ENCODE measurements at places on chromosomes 16 and 17.

DNA sequence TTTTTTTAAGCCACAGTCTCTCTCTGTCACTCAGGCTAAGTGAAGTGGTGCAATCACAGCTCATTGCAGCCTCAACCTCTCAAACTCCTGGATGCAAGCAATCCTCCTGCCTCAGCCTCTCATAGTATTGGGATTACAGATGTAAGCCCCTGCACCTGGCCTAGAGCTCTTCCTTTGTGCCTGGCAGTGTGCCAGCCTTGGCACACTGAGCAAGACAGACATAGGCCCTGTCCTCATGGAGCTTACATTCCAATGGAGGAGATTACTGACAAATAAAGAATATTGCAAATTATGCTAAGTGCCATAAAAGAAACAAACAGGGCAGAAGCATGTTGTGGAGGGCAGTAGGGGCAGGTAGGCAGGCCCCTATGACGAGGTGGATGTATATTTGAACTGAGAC, 920 bp upstream of the CNGB1 start:
- no peak for DNase-seq

DNA sequence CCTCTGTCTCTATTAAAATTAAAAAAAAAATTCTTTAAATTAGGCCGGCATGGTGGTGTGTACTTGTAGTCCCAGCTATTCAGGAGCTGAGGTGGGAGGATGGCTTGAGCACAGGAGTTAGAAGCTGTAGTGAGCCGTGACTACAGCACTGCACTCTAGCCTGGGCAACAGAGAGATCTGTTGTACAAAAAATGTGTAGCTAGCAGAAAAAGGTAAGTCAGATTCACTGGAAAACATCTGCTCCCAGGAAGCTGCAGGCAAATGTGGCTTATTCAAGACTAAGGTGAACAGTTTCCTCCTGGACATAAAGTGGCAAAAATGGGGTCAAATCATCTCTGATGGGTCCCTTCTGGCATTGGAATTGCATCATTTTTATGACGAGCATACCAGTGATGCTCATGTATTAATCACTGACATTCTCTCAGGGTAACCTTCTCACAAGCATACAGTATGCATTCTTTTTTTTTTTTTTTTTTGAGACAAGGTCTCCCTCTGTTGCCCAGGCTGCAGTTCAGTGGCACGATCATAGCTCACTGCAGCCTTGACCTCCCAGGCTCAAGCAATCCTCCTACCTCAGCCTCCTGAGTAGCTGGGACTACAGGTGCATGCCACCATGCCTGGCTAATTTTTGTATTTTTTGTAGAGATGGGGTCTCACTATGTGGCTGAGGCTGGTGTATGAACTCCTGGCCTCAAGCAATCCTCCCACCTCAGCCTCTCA, 48.7 kb downstream of the CPPED1 start:
- no peak for DNase-seq

DNA sequence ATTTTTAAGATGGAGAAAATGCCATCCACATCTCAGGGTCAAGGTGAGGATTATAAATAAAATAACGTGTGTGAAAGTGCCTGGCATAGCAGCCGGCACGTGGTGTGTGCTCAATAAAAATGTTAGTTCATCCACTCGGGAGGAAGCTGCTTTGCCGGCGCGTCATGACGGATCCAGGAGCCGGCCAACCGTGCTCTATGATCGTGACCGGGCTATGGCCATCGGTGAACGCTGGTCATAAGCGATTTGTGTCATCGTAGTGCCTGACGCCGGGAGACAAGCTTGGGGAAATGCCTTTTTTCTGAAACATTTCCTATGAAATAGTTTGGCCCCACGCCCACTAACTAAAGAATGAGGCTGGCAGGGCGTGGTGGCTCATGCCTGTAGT, 74.0 kb downstream of the CMC2 start:
- DNase-seq = no peak

GRCh38 chr17:47701608-47702007, 7.6 kb downstream of the TBKBP1 start:
- DNase-seq = no peak

- no peak for DNase-seq
Measured at GRCh38 chr17:50035421-50035879, 20.5 kb upstream of the ITGA3 start.

DNA sequence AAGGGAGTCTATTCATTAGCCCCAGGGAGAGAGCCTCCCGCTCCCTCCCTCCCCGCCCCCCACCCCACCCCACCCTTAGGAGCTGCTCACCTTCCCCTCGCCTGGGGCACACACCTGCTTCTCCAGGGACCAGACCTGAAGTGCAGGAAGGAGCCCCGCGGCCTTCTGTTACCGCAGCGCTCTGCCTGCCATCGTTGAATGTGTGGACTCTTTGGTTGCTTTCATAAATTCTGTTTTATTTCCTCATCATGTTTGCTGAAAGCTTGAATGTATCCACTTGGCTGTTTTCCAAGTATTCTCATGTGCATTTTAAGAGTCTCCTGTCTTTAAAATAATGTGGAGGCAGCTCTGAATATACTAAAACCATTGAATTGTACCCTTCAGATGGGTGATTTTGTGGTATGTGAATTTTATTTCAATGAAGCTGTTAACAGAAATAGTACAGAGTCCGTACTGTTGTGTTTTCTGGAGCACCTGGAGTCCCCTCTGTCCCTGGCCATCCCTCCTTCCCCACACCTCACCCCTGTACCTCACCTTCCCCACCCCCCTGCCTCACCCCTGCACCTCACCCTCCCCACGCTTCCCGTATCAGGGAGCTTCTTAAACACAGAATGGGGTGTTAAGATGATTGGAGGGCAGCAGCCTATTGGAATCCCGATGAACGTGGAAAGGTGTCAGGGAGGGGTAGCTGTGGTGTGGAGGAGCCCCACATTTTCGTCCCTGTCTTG, 25.5 kb downstream of the RAB11FIP3 start:
- no peak for DNase-seq

- no peak for DNase-seq
Measured at GRCh38 chr16:68754084-68754792, 17.1 kb downstream of the CDH1 start.

DNA sequence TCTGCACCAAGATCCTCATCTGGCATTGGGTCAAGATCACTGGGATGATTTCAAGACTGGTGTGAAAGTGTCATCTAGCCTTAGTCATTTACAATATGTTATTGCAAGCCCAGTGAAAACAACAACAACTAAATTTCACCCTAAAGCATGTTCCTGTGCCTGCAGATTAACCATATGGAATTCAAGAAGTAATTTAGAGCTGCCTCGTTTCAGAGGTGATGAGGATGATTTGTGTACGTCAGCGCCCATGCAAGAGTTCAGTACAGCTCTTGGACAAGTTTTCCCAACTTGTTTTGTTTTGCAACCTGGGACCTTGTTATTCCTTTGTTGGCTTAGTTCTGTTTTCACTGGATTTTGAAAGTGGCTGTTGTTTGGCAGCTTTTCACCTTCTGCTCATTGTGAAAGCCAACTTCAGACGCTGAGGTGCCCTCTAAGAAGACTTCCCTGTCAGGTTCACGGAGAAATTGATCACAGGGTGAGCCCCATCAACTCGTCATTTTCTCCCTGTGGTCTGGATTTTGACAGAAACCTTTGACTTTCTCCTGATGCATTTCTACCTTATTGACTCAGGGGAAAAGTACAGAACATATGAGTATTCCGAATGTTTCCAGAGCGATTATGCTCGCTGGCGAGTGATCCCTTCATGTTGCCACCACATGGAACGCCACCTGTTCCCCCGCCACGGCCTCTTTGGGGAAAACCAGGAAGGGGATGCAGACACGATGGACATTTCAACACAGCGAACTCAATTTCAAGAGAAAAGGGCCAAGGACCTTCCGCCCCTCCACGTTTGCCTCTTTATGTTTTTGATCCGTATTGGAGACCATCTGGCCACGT, 85.6 kb downstream of the FOXL1 start:
- DNase-seq = no peak

DNA sequence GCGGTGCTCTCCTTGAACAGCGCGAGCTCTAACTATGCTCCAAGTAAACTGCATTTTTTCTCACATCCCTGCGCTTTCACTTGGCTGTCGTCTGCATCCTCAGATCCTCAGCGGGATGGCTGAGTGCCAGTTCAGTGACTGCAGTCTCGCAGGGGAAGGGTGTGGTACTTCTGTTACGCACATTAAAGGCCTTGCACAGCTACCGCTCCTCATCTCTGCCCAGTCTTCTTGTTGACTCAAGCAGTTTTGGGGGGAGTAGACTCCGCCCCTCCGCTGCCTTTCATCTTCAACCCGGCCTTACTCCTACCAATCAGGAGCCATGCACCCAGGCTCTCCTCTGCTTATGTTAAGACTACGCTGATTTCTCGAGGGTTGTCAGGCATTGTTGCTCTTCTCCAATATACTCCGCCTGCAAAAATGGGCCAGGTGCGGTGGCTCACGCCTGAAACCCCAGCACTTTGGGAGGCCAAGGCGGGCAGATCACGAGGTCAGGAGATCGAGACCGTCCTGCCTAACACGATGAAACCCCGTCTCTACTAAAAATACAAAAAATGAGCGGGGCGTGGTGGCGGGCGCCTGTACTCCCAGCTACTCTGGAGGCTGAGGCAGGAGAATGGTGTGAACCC, 10.0 kb downstream of the ATP5PD start:
- DNase-seq = peak; percentile 36

DNA sequence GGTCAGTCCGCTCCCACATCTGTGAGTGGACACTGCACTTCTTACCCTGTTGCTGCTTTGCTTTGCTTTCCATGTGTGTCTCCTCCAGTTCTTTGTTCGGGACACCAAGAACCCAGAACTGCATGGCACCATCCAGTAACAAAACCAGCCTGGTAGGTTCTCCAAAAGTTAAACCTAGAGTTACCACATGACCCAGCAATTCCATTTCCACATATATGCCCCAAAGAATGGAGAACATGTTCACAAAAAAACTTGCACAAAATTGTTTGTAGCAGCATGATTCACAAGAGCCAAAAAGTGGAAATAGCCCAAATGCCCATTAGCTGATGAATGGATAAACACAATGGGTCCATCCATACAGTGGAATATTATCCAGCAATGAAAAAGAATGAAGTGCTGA, 10.3 kb upstream of the CCL22 start:
- DNase-seq = no peak

- DNase-seq = no peak
Measured at GRCh38 chr16:58128181-58128631, 975 bp downstream of the CFAP20 start.

- no peak for DNase-seq
Measured at GRCh38 chr17:58671969-58672368, 19.9 kb downstream of the TEX14 start.

DNA sequence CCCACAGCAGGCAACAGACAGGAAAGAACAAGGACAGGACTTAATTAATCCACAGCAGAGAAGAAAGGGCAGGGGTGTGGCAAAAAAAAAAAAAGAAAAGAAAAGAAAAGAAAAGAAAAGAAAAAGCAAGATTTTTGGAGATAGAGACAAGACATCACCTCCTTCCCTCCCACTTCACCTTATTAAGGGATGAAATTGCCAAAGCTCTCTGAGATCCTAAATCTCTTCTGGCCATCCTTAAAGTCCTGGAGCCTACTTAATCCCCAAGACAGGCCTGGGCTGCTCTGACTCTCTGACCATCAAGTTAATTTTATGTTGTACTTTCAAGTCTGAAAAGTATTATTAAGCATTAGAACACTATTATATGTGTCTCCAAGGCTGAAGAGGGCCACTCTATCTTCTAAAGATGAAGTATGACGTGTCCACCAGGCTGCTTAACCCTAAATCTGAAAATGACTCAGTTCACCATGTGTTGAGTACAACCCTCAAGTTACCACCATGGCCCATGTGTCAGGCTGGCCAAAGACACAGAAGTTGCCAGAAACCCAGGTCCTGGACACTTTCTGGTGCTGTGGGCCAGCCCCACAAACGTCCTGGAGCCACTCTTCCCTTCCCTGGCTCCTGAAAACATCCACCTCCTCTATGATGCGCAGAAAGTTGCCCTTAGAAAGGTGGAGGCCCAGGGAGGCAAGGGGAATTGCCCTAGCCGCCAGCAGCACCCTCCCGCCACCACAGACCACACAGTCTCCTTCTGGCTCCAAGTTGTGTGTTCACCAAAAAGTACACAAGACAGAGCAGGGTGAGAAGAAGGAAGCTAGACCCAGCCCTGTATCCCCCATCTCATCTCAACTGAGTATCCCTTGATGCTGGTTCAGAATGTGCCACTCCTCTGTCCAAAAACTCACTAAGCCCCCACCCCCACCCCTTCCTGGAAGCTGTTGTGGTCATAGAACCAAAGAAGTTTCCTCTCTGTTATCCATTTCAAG, 2.7 kb downstream of the SOCS1 start:
- no peak for DNase-seq

GRCh38 chr16:9096416-9096952, 5.0 kb downstream of the HAPSTR1 start:
- no peak for DNase-seq

- no peak for DNase-seq
Measured at GRCh38 chr17:4514206-4514605, 15.5 kb downstream of the SPNS2 start.

GRCh38 chr16:86060381-86061317, 161.7 kb downstream of the IRF8 start:
- DNase-seq = no peak

DNA sequence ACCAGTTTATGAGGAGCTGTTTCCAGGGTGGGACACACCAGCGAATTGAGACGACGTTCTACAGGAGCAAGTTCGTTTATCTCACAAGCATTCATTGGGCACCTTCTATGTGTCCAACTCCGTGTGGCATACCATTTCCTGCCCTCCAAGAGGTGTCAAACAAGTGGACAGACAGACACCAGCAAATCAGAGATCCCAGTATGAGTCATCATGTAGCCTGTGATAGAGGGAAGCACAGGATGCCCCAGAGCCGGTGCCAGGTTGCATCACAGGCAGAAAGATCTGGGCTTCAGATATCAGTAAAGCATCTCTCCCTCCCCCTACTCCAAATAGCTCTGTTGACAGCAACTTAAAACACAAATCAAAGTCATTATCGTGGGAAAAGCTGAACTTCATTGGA, 31.8 kb upstream of the MAF start:
- DNase-seq = no peak

DNA sequence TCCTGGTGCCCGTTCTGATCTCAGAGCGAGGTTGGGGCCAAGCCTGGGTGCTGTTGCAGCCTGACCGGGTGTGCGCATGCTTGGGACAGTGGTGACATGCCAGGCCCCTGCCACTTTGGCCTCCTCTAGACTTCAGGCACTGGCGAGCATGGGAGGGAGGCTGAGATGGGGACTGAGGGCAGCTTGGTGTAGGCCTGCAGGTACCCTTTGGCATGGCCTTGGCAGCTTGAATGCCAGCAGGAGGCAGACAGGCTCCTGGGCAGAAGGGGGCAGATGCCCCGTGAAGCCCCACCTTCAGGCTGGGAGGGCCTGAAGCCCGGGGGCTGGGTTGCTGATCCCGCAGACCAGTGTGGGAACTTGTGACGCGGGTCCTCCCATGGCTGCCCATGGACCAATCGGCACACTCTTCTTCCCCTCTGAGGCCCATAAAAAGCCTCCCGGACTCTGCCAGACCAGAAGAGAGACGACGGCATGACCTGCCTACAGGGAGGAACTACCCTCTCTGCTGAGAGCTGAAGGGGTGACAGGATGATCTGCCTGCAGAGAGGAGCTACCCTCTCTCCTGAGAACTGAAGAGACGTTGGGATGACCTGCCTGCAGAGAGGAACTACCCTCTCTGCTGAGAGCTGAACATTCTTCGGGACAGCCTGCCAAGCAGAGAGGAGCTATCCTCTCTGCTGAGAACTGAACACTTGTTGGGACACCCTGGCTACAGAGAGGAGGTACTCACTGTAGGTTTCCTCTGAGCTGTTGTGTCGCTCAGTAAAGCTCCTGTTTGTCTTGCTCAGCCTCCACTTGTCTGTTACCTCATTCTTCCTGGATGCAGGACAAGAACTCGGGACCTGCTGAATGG, 17.5 kb downstream of the RHOT1 start:
- DNase-seq = no peak

- DNase-seq = no peak
Measured at GRCh38 chr17:74274060-74274708, at the start of gene DNAI2. Gene DNAI2 (plus strand): TSS chr17:74274234. CDS start chr17:74281818, 7,584 bp downstream.

GRCh38 chr16:28013392-28013791, 50.1 kb downstream of the GSG1L start:
- DNase-seq = no peak

Measured in HuH-7 (cell line).